ENCODE measurements at places on chromosomes 7 and 10.

DNA sequence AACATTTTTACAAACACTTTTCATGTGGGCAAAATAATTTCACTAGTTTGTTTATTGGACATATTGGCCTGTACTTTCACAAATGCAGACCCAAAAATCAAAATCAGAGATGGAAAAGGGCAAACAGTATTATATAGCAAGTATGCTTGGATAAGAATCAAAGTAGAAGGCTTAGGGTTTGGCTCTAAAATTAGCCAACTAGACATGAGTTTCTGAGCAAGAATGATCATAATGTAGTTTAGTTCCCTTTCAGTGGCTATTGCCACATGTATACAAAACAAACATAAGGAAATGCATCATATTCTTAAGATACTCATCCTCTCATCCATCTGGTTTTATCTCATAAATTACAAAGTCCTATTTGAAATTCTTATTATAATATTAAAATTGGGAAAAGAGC, 132.5 kb downstream of the IMMP2L start:
- no peak for DNase-seq

- DNase-seq: no peak
These were observed 43.8 kb upstream of the CSTF2T start for GRCh38 chr10:51743146-51743545.

- no peak for DNase-seq
These were observed 16.7 kb upstream of the HSPB1 start for GRCh38 chr7:76285604-76286374.

DNA sequence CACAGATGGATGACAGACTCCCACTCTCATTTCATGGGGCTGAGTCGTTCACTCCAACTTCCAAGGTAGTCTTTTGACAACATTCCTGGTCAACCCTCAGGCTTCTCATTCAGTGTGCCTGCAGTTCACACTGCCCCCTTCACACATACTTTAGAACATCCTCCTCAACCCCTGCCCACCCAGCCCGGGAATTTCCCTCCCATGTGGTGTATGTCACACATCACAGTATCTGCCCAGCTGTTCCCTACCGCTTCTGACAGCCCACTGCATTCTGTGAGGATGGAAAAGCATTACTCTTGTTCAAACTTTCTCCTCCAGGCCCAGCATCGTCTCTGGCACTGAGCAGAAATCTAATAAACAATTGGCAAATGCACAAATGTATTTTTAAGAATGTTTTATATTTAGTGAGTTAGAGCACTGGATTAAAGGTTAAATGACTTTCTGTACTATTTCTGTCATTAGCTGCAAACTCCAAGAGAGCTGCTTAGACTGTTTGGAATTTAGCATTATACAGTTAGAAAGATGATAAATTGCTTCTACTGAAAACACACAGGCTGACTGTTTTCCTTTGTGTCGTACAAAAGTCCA, 110.4 kb downstream of the SFMBT2 start:
- no peak for DNase-seq

All from naive thymus-derived CD8-positive, alpha-beta T cell (primary cell).